Effector memory CD4-positive, alpha-beta T cell (primary cell): ENCODE measurements at places on chromosomes 6 and 20.

DNA sequence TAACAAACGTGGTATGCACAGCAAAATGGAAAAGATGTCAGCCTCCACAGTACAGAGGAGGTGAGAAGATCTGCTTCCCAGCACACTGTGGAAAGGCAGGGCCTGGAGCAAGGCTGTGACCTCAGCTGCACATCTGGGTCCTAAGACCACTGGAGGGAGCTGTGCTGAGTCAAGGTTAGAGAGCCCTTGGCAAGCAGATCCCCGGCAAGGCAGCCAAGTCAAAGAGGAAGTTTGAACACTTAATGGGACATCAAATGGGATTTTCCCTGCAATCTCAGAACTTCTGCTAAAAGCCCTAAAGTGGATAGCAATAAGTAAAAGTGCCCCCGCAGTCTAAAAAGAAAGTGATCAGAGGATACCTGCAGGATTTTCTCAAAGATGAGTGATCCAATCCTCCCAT is 39.5 kb downstream of the UNC5CL start:
- no peak for DNase-seq

DNA sequence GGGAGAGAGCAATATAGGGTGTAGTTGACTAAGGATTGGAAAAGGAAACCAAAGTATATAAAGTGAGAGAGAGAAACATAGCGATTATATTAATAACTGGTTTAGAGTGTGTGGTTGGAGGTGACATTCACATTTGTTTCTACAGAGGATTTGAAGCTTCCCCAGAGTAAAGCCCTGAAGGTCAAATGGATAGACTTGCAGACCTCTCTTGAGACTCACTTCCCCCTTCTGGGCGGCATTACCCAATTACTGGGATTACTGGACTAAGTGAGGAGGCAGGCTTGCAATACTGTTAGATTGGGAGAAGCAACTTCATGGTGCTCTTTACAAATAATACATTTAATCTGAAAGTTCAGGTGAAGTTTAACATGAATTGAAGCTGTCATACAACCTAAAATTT is 10.7 kb downstream of the FIG4 start:
- no peak for DNase-seq

DNA sequence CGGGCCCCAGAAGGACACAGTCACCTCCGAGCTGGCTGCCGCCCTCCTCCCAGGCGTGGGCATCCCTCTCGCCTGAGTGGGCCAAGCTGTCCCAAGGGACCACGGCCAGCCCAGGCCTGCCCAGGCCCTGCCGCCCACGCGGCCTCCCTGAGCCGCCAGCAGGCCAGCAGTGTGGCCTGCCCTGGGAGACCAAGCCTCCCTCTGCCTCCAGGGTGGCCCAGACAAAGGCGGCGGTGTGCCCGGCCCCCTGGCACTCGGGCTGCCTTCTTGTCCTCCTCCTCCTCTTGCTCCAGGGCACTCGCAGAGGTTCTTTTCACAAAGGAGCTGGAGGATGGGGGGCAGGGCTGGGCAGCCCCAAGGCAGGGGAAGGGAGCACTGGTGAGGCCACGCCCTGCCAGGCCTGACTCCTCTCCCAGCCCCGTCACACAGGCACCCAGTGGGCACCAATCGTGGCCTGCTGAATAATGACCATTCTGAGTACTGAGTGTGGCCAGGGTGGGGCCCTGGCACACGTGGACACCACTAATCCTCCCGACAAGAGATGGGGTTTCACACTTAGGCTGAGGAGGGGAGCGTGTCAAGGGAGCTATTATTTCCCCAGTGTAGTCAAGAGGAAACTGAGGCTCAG is 25.3 kb downstream of the NOL4L start:
- no peak for DNase-seq

- DNase-seq = no peak
These were observed 504.0 kb upstream of the PTCHD4 start for GRCh38 chr6:48615041-48615440.

GRCh38 chr20:23245553-23246181 is 104.9 kb upstream of the NXT1 start:
- no peak for DNase-seq

DNA sequence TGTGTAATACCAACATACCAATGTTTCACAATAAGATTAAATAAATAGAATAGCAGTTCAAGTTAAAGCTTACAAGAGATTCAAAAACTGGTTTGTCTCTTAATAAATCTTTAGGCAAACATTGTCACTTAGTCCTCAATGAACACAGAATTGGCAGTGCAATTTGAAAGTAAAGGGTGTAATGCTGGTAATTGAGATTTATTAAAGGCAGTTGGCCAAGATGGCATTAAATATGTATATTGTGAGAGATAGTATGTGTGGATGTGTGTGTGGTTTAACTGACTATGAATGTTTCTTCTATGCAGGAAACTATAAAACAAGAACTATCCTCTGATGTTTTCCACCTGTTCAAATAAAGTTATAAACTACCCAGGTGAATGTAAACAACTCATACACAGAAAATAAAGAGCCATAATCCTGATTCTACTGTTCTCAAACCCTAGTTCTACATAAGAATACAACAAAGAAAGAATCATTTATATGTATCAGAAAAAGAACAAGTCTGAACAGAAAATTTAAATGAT is 267.9 kb upstream of the PTCHD4 start:
- DNase-seq = no peak

DNA sequence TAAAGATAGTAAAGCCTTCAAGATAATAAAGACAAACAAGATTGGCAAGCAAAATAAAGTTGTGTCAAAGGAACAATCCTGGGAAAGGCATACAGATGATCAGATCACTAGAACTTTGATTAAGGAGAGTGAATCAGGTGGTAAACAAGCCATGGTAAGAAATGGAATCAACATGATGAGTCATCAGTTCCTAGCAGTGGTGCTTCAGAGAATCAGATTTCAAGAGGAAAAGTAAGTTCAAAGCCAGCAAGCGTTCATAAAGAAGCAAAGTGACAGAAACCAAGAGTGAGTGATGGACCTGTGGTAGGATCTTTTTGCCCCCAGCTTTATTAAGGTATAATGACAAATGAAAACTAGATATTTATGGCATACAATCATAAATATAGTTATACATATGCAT is 340.4 kb downstream of the TPBG start:
- DNase-seq = no peak

DNA sequence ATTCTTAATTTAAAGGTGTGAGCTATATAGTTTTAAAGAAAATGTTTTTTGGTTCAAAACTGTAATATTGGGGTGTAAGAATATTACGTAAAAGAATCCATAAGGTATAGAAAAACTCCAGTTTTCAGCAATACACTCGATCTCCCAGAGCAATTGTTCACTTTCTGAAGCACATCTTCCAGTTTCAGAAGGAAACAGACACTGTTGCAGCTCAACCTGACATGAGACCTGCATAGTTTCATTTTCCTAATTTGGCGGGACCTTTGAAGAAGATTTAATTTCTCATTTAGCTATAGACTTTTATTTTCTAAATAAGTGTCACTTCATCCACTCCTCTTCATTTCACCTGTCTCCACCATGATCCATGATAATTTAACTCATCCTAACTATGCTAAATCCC is 281.5 kb downstream of the HTR1B start:
- no peak for DNase-seq

DNA sequence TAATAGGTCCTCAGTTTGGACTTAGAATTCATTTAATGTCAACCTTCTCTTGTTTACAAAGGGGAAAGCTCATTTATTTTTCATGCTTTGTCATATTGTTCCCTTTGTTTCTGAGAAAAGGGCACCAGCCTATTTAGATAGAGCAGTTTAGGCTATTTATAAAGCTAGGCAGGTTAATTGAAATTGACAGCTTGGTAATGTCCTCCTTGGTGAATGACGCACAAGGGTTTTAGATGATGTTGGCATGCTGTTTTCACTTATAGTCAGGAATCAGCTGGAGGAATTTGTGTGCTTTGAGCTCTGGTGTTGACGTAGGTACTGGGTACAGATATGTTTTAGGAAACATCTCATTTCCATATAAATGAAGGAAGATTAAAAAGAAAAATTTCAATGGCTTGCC is 45.2 kb downstream of the BCKDHB start:
- DNase-seq = no peak

DNA sequence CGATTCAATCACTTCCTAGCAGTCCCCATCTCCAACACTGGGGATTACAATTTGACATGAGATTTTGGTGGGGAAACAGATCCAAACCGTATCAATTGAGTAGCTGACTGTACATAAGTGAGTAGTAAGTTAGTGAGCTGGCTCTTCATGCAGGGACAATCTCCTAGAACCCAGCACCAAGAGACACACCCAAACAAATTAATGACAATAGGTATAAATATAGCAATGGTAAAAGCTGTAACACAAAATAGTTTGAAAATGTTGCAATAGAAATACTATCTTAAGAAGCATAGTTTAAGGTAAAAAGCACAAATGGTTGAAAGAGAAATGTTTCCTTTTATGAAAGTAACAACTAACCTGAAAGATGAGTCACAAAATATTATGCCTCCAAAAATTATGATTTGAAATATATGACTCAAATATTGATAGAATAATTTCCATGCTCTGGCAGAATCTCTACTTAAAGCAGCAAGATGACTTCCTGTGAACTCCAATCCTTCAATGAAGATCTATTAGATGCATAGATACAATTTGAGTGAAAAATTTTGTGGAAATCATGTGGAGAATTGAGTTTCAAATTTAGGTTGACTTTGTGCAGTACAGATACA is 5.4 kb upstream of the SIRPB1 start:
- no peak for DNase-seq

- DNase-seq = no peak
These were observed 43.3 kb downstream of the SULF2 start for GRCh38 chr20:47741669-47742608.

DNA sequence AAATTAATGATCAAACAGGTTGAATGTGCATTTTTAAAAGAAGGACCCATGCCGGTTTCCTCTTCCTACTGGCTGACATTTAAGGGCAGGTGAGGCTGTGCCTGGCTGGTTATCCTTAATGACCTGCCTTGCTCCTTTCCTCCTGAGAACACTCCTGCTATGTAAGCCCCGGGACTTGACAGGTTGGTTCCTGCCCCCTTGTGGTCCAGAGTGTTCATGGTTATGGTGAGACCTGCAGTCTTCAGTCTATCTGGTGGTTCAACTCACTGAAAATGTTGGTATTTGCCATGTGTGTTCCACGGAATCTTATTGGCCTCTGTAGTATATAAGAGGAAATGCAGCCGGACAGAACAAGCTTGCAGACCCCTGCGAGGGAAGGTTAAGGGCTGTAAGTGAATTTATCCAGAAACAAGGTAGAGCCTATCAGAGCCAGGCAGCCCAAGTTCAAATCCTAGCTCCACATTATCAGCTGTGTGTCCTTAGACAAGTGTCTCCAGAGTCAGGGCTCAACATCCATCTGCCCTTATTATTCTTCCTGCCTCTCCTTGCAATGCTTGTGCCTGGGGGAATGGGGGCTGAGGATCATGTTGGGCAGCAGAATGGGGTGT is 5.2 kb upstream of the BPIFA3 start:
- no peak for DNase-seq

- DNase-seq = no peak
These were observed 542 bp downstream of the TUBE1 start for GRCh38 chr6:112086744-112087135.

GRCh38 chr6:11387707-11388430 is 149.7 kb upstream of the TMEM170B start:
- no peak for DNase-seq

- no peak for DNase-seq
These were observed 608.0 kb downstream of the COL12A1 start for GRCh38 chr6:74597840-74598239.
